Stimulated activated CD4-positive, alpha-beta T cell treated with anti-CD3 and anti-CD28 coated beads, TNF-alpha, amount 100 ng/mL, for 4 hours (primary cell): ENCODE measurements at places on chromosomes 3 and 15.

GRCh38 chr3:17672506-17672905 is 69.9 kb downstream of the TBC1D5 start:
- DNase-seq, result no peak

GRCh38 chr3:52432225-52432624 is 12.7 kb downstream of the SEMA3G start:
- no peak for DNase-seq

DNA sequence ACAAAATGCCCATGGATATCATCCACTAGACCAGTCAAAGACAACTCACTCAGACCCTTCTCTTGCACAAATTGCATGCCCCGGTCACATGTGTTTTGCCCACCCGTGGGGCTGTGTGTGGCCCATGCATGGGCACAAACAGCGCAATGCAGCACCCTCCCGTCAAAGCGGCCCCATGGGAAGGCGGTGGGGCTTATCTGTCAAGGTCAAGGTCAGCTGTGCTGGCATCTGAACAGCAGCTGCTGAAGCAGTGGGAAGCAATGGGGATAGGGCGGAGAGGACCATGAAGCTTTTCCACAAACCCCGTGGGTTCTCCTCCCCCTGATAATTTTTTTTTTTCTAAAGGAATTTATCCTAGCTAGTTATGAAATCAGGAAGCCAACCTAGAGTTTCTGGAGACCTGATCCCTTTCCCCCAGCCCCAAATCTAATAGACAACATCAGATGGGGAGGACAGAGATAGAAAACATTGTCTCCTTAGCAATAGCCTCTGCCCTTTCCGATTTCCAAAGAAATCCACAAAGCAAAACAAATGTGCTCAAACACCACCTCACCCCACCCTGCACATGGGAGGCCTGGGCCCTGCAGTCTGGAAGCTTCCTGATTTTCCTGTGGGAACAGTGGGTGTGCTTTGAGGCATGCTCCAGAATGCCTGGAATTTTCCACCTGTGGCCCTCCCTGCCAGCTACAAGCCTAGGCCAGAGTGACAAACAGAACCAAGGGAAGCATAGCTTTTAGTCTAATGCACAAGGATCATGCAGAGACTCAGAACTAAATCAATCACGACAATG is 84.4 kb downstream of the BDH1 start:
- DNase-seq, result no peak

DNA sequence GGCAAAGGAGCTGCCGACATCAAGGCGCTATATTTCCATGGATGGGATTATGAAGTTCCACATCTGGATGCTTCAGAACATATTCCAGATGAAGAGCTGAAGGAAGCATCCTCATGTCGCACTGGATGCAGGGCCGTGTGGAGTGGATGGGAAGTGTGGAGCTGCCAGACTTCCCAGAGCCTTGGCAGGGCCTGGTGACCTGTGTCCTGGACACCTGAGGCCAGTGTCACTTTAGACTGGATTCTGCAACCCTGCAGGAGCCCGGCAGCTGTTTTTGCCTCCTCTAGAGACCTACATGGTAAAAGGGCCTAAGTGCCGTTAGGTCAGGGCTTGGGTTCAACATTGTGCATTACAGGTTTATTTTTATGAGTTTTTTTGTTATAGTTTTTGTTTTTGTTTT is 11.3 kb upstream of the XYLB start:
- no peak for DNase-seq

- no peak for DNase-seq
Measured at GRCh38 chr3:84980011-84980410, 21.2 kb downstream of the CADM2 start.

GRCh38 chr15:62541250-62541649 is 376.2 kb upstream of the C2CD4B start:
- no peak for DNase-seq

DNA sequence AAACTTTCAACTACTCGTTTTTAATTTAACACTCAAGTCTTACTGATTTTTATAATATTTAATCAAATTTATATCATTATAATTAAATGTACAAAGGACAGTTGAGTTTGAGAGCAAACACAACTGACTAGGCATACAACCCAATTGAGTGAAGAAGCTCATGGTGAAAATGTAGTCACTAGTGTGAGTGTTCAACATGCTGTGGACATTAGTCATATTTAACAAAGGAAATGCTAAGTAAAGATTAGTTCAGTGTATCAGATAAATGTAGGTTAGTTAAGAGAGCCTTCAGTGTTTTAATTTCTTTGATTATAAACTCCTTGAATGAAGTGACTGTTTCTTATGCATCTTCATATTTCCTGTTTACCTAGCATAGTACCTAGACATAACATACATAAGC is 444.2 kb upstream of the GOLIM4 start:
- no peak for DNase-seq

GRCh38 chr3:71228156-71228866 is 355.2 kb downstream of the FOXP1 start:
- DNase-seq, result no peak

DNA sequence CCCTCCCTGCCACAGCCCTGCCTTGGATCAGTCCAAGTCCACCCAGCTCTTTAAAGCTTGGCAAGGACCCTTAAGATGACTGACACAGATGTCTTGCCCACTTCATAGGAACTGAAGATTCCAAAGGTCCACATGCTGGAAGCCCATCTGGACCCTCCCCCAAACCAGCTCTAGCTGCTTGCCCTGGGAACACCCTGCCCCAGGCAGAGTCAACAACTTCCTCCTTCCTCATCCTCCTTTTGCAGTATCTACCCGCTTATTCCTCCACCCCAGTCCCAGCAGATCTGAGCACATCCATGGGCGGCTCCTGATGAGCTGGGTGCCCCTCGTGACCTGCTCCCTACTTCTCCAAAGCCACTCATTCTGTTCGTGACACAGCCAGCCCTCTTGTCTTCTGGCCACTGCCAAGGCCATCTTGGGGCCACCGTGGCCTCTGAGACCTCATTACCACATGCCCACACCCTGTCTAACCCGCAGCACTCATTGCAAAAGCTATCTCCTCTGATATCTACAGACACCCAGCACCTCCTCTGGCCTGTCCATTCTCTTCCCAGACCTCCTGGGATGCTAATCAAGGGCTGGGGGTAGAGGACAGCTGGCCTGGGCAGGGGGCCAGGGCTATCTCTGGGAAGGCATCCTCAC is 2.0 kb upstream of the PFKFB4 start:
- DNase-seq, result no peak

DNA sequence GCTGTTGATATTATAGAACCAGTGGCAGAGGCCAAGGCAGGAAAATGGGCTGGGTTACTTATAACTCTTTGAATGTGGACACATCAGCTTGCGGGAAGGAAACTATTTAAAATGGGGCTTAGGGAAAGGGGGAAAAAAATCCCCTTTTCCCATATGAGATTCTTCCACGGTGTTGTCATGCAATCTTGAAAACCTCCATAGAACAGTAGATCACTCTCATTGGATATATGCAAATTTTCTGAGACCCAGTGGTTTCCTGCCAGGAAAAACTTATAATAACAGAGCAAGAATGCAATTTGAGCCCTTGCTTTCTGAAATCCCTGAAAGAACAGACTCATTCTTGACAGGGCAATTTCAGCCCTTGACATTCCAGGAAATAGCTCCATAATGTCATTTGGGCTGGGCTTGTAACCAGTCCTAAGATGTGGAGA is 31.1 kb downstream of the TMEM212 start:
- DNase-seq, result no peak

- DNase-seq, result no peak
Measured at GRCh38 chr3:159761848-159762635, 226.6 kb upstream of the IL12A start.

DNA sequence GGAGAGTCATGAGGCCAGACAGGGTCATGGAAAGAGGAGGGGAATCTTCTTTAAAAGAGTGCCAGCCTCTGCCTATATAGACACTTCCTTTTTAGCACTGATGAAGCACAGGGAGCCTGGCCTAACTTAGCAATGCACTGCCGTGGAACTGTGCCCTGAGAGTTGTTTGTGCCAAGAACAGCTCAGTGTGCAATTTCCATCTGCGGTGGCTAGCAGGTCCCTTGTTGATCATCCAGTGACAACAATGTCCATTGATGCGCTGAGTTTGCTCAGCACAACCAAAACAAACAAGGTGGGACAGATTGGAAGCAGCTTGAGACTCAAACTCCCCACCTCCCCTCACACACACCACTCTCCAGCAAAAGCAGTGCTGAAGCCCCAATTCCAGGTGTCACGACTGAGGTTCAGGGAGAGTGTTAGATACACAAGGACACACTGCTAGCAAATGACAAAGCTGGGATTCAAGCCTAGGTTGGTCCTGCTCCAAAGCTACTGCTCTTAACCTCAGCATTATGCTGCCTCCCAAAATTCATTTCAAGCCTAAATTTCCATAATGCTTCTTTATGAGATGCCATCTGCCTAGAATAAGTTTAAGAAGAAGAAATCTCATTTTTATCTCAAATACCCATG is 316.6 kb upstream of the UBE2E2 start:
- DNase-seq, result no peak

- no peak for DNase-seq
Measured at GRCh38 chr3:24129549-24129948, 184.5 kb downstream of the NR1D2 start.

- DNase-seq, result no peak
Measured at GRCh38 chr3:97742036-97742435, 22.5 kb upstream of the ARL6 start.

DNA sequence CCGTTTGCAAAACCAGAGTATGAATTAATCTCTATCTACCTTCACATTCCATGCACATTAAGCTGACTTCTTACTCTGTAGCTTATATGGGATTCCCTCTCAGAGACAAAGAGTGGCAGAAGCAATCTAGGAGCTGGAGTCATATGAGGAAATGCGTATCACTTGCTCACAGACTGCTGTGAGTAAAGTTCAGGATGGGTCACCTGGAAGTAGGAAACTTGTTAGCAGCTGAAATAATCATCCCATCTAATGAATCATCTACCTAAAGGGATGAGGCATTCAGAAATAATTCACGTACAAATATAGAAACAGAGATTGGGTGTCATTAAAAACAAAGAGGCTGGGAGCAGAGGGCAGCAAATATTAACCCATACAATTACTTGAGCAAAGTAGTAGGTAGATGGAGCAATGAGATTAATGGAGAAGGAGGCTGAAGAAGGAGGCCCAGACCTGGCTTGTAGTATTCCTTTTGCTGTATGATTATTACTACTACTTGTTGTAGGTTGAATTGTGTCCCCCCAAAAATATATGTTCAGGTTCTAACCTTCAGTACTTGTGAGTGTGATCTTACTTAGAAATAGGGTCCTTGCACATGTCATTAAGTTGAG is 866.3 kb downstream of the ROBO2 start:
- no peak for DNase-seq

DNA sequence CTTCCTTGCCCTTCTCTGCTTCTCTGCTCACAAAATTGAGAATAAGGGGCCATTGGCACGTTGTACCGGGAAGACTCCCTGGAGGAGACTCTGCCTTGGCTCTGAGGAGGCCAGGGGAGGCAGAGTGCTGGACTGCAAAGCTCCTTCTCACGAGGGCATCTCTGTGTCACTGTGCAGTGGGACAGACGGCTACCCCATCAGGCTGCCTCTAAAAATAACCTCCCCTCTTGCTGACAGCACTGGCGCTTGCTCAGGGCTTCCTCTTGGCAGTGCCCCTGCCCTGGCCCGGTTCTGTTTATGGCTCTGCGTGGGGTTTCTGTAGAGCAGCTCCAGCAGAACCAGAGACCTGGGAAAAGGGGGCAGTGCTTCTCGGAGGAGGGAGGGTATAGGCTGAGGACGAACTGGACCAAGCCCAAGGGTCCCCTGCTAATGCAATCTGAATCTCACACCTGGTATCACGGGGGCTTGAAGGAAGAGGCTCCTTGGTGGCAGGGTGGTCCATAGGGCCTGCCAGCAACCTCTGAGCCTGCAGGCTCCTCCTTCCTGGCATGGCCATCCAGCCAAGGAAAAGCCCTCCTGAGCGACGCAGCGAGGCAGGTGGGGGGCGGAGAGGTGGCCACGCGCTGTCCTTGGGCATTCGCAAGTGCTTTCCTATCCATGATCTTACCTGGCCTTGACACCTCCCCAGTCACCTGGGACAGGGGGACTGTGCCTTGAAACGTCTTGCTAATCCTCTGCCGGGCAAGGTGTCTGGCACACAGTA is 63.3 kb upstream of the TLE3 start:
- DNase-seq, result no peak

DNA sequence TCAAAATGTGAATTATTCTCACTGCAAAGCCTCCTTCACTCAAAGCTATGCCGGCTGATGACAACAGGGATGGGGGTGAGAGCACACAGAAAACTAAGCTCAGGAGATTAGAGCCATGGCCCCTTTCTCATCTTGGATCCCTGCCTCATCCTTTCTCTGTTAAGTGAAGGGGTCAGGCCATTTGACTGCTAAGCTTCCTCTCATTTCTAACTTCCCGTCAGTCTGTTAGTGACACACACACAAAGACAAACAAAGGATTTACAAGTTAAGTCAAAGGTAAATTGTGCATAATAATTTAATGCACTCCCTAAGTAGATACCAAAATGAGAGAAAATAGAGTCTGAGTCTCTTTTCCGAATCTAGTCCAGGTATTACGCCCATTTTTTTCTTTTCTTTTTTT is 1.2 kb downstream of the SS18L2 start:
- no peak for DNase-seq

- DNase-seq, result no peak
Measured at GRCh38 chr3:48125013-48125705, 63.1 kb downstream of the CDC25A start.

- DNase-seq, result no peak
Measured at GRCh38 chr3:161420746-161421145, 49.4 kb upstream of the SPTSSB start.

GRCh38 chr3:57791245-57791644 is 35.1 kb downstream of the SLMAP start:
- DNase-seq, result no peak

DNA sequence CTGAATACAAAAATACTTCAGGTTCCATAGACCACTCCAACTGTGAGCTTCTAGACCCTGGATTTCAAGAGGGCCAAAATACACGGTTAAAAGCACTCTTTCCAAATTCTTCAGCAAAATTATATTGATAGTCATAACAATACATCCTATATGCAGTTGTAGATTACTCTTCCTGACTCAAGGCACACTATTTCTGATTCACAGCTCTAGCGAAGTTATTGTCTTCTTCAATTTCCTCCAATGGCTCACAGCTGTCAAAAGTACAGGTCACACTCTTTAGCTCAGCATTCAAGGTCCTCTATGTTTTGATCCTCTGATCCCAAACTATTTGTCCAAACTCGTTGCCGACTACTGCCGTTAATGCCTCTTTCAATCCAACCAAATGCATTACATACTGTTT is 13.5 kb upstream of the CCDC80 start:
- no peak for DNase-seq

GRCh38 chr3:150306083-150306482 is 102.0 kb upstream of the TSC22D2 start:
- DNase-seq, result no peak

DNA sequence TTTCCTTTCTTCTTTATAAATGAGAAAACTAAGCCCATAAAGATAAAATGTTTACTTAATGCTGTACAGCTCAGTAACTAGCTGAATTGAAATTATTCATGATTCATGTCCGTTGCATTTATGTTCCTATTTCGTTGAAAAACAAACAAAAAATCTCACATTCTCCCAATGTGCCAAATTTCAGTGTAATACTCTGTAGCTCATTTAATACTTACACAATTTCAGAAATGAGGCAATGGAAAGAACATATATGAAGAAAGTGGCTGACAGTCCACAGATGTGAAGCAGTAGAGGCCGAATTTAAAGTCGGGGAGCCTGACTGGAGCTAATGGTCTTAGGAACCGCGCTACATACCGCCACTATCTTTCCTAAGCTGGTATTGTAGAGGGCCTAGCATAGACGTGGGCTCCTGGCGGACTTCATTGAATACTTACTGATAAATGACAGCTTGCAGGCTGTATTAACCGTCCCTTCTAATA is 651 bp downstream of the PLSCR2 start:
- no peak for DNase-seq
